ENCODE measurements at places on chromosomes 3 and 15. TPM values are rescaled to one million over a fixed set of nuclear protein-coding genes. Genes with fewer than 3 reads are reported as not detected.

DNA sequence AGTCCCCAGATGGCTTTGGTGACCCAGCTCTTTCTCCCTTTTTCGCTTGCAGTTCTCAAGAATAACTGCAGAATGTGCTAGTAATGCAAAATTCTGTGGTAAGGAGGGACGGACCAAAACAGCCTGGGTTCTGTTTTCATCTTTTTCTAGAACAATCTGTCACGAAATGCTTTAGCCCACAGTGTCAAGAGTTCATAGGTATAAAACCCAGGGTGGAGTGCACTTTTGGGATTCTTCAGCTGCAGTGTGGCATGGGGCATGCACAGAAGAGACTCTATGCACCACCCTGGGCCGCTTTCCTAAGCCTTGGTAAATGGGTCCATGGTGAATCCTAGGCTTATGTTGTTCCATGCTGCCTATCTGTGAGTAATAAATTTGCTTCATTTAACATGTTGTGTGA lies 1072.7 kb upstream of the GBE1 start:
- no peaks in the 10 kb centered on the region for H3K36me3 ChIP-seq
- H3K4me1 ChIP-seq = no peaks in the 10 kb centered on the region
- no peak overlapping the region for H3K4me3 ChIP-seq
- H3K27ac ChIP-seq = no peak overlapping the region

DNA sequence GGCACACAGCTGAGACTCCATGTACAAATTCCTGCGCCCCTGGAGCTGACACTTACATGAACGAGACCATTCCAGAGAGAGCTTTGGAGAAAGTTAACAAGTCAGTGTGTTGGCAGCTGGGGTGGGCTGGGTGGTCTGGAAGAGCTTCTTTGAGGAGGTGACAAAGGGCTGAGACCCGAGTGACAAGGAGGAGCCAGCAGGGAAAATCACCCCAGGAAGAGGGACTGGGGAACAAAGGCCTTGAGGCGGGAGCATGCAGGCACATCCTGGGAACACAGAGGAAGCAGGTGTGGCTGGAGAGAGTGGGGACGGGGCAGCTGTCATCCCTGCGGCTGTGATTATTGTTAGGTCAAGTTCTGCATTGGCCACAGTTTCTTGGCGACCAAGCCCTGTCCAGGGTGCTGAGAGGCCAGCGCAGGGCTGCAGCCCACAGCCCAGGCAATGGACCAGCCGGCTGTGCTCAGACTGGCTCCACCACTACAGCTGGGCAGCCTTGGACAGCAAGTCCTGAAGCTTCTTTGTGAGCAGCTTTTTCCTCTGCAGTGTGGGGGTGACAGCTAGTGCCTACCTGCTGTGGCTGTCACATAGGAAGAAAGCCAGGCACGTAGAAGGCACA lies 34.2 kb upstream of the PRR23E start:
- no peaks in the 10 kb centered on the region for H3K36me3 ChIP-seq
- H3K27ac ChIP-seq = no peak overlapping the region
- no peak for DNase-seq
- H3K27me3 ChIP-seq = peaks cover 1% of the 10 kb centered on the region
- H3K4me3 ChIP-seq = no peak overlapping the region
- H3K4me1 ChIP-seq = no peaks in the 10 kb centered on the region

RAD51 gene
- 66.5 TPM for total RNA-seq

DNA sequence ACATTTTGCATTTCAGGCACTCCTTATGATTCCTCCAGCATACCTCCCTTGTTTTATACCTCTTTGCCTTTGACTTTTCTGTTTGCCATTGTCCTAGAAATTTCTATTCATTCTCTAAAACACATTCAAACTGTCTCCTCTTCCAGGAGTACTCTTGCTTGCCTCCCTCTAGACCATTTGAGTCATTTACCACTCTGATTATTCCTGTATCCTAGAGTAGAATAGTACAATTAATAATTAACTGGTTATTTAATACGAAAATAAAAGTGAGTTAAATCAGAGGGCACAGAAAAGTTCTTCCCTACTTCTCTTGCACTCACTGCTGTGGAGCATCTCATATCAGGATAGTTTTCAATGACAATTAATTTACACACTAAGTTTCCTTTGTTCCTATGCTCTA lies 290.2 kb upstream of the RORA start:
- H3K27ac ChIP-seq = no peak overlapping the region
- DNase-seq = no peak
- no peaks in the 10 kb centered on the region for H3K4me1 ChIP-seq
- no peak overlapping the region for H3K4me3 ChIP-seq

DNA sequence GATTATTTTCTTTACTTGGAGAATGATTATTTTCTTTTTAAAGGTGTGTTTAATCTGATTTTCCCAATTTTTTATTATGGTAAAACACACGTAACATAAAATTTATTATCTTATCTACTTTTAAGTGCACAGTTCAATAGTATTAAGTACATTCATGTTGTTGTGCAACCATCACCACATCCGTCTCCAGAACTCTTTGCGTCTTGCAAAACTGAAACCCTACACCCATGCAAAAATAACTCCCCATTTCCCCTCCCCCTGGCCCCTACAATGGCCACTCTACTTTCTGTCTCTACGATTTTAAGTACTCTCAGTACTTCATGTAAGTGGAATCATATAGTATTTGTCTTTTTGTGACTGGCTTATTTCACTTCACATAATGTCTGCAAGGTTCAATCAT lies 230.7 kb downstream of the SATB1 start:
- no peaks in the 10 kb centered on the region for H3K27me3 ChIP-seq
- no peak overlapping the region for H3K27ac ChIP-seq
- DNase-seq = no peak

KIF23 gene
- 47.0 TPM for total RNA-seq

Data from activated CD8-positive, alpha-beta T cell treated with anti-CD3 and anti-CD28 coated beads for 36 hours (primary cell).